ENCODE measurements at places on chromosomes 6 and 20.

DNA sequence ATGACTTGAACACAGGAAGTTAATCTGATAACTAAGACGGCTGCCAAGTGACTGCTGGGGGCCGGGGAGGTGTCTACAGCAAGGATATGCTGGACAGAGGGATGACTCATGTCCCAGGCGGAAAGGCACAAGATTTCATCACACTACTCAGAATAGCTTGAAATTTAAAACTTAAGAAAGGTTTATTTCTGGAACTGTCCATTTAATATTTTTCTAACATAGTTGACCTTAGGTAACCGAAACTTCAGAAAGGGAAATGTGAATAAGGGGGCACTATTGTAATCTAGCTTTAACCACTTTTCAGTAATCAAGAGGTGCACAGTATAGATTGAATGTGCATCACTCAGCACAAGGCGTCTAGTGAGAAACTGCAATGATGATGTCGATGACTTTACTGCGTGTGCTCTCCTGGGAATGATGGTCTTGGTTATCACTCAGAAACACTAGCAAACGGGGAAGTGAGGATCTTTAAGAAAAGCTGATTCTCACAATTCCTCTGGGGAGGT lies 171.5 kb downstream of the QKI start:
- no peak for DNase-seq

- no peak for DNase-seq
These were observed 48.1 kb downstream of the CHMP4B start for GRCh38 chr20:33859157-33859695.

GRCh38 chr6:111843347-111844147 lies 29.7 kb downstream of the FYN start:
- no peak for DNase-seq

DNA sequence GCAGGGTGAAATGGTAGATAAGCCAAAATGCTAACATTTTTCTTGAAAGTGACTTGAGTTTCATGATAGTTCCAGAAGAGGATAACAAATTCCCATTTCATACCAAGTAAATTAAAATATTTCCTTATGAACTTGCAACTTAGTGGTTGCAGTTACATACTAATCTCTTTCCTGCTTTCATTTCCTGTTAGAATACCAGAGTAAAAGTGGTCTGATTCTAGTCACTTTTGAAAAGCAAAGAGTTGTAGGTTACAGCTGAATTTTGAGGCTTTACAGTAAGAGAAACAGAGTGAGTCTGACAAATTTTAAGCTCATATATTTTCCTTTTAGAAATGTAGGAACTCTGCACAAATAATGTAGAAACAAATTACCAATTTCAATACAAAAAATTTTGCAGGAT lies 117.4 kb downstream of the ZFAND3 start:
- DNase-seq = no peak
